ENCODE measurements at places on chromosomes 7 and 10. TPM values are rescaled to one million over a fixed set of nuclear protein-coding genes. Genes with fewer than 3 reads are reported as not detected.

DNA sequence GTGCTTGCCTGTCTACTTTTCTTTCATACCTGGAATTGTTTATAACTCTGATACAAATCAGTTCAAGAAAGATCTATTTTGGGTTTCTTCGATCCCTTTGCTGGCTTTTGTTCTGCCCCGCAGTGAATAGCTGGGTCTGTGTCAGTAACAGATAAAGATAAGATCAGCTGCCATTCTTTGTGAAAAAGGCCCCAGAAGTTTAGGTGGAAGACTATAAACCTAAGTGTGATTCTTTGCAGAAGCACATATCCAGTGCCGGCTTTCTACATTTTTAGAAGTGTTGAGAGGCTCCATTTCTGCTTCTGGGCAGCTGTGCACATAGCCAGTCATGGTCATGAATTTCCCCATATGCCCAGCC, 686.4 kb upstream of the C7orf33 start:
- DNase-seq = no peak

DNA sequence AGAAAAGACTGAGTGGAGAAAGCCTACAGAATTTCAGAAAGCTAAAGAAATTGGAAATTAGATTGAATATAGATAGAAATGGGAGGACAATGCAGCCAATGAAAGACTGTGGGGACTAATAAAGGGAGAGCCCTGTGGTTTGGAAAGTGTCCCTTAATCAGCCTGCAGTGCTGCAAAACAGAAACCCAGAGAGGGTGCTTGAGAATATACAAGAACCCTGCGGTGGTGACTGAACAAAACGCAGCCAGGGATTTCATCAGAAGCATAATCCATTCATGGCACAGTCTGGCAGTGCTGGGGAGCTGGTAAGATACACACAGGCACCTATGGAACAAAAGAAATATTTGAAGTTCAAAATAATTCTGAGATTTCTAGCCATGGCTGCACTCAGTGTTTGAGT, 19.1 kb downstream of the CEP41 start:
- no peak for DNase-seq

DNA sequence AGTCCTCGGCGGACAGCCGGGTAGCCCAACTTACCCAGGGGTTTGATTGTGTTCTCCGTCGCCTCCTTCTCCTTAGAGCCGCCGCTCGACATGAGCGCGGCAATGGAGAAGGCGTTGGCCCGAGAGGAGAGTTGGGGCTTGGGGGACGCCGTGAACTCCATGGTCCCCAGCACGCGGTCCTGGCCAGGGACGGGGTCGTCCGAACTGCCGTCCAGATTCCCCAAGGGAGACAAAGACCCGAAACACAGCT, 515 bp downstream of the TBX20 start:
- no peak for DNase-seq

DNA sequence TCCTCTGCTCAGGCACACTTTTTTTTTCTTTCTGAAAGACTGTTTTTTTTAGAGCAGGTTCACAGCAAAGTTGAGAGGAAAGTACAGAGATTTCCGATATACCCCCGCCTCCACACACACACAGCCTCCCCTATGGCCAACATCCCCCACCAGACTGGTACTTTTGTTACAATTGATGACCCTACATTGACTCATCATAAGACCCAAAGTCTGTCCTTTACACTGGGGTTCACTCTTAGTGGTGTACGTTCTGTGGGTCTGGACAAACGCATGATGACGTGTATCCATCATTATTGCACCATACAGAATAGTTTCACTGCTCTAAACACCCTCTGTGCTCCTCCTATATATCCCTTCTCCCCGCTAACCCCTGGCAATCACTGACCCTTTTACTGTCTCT, 107.7 kb downstream of the RBM20 start:
- no peak for DNase-seq

DNA sequence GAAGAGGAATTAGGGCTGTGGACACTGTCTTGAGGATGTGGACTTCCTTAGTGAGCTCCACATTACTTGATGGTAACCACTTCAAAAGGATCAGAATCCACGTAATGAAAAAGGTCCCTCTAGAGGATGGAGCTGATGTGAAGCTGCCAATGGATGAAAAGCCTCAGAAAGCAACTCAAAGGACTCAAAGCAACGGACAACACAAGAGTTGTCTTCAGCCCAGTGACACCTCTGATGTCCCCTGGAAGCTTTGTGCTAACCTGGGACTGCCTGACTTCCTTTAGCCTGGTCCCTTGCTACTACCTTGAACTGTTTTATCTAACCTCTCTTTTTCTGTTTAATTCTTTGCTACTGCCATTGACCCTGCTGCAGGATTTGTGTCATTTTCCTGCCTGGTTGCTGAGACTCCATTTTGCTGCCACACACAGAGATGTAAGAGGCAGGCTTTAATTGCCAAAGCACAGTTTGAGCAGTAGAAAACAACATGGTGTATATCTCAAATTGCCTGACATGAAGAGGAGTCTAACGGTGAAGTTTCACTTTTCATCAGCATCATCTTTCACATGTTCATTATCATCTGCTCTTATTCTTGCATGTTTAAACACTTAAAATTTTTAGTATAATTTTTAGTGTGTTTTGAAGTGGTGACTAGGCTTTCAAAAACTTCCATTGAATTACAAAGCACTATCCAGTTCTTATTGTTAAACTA, 11.1 kb upstream of the SGCE start:
- no peak for DNase-seq

DNA sequence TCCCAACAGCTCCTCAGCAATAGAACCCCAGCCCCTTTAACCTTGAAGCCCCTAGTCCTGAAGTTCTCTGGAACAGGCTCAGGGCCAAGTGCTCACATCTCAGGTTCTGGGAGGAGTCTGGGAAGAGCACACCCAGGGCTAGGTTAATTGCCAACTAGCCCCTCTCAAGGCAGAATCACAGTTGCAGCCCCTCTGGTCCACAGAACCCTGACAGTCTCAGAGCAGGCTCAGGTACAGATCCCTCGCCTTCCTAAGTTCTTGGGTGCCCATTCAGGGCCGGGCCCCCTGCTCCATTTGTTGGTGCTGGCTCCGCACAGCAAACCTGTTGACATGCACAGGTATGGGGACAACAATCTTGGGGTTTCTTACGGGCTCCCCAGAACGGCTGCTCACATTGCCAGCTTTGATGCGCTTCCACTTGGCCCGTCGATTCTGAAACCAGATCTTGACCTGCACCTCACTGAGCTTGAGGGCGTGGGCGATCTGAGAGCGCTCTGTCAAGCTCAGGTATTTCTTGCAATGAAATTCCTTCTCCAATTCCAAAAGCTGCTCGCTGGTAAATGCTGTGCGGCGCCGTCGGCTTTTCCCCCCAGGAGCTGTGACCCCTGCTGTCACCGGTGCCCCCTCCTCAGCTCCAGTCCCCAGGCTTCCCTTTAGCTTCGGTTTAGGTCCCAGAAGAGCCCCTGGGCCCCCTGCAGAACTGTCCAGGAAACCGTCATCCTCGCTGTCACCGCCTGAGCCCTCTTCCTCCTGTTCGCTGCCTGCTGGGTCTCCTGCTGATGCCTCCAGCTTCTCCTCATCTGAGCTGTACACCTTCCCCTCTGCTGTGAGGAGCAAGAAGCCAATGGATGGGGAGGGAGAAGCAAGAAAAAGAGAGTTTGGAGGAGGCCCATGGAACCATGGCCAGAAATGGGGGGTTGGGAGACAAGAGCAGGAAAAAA, 18.9 kb downstream of the GBX1 start:
- DNase-seq = no peak

DNA sequence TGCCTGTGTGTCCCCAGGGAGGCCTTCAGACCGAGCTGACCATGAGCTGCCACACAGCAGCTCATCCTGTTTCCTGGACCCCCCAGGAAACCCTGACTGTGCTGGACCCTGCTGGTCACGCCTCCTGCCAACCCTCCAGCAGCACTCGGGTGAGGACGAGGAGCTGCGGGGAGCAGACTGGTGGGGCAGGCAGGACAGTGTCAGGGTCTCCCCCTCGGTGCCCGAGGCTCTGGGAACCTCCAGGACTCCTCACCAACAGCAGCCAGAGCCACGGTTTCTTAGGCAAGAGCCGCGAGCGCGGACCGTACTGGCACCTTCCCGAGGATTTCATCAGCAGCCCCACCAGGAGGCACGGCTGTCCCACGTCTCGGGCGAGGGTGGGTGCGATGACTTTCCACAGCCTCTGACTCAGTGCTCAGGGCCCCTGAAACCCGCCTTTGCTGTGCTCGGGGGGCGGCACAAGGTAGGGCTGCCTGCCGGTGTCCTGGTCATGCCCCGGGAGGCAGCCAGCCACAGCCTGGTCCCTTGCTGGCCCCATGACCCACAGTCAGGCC, 186.9 kb downstream of the ELFN1 start:
- DNase-seq = no peak

GRCh38 chr7:100568896-100569844, 4.5 kb downstream of the SAP25 start:
- DNase-seq = peak; percentile 55

DNA sequence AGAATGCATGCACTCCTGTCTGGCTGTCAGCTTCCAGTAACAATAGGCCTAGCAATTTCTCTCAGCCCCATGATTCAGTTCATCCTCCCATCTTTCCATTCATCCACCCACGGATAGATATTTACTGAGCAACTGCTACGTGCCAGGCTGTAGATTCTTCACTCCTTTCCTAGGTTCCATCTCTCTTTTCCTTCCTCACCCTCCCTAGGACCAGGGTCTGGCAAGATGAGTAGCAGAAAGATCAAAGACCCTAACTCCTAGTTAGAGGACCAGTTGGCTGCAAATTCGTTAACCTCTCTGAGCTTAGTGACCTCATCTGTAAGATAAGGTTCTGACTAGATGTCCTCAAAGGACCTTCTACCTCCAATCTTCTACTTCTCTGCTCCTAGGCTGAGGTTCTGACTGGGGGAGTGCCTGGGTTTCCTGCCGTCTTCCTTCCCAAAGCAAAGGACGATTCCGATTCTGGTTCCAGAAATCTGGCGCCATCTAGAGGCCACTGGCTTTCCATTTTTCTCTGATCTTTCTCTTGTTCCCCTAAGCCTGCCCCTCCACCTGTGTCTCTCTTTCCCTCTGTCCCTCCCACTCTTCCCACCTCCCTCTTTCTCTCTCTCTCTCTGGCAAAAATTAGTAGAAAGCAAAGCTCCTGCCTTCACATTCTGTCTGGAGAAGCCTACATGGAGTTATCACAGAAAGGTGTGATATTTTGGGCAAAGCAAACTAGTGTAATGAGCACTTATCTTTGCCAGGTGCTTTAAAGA, 26.2 kb downstream of the TBATA start:
- peak; percentile 64 for DNase-seq

- DNase-seq = no peak
These were observed 86.5 kb downstream of the GSAP start for GRCh38 chr7:77329466-77330168.

DNA sequence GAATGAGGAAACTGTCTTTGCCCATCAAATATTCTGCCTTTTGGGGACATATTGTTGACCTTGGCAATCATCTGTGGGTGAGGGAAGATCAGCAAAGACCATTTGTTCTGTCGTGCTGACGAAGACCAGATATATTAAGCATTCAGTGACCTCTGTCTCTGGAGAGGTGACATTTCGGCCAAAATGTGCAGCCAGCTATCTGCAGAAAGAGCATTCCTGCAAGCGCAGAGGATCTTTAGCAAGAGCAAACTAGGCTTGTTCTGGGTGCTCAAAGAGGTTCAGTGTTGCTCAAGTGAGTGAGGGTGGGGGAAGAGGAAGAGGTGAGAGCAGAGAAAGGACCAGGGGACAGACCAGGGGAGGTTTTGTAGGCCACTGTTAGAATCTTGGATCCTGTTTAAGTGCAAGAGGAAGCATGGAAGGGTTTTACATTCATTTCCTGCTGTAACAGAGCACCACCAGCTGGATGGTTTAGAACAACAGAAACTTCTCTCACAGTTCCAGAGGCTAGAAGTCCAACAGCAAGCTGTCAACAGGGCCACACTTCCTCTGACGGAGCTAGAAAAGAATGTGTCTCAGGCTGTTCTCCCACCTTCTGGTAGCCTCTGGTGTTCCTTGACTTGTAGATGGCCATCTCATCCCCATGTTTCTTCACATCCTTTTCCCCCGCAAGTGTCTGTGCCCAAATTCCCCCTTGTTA, 11.2 kb downstream of the C10orf120 start:
- DNase-seq = peak; percentile 49

DNA sequence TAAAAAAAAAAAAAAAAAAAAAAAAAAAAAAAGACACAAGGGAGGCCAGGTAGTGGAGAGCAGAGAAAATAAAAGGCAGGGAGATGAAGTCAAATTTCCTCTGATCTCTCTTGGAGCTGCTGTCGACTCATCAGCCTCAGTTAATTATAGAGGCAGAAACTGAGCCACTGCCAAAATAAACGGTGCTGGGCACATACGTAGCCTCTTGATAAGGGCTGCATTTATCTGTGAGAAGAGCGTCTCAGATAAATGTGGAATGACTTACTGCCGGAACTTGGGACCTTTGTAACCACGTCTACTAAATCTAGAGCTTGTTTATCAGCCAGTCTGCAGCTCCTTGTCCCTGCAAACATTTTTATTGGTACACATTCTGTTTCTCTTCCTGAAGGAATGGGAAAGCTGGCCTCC, 162.3 kb downstream of the BAMBI start:
- no peak for DNase-seq

- no peak for DNase-seq
These were observed 8.4 kb upstream of the HHEX start for GRCh38 chr10:92681306-92681834.

PLPP4 gene
- total RNA-seq = not detected

SGMS1 gene
- 234 TPM for total RNA-seq
